Activated CD8-positive, alpha-beta T cell treated with anti-CD3 and anti-CD28 coated beads for 36 hours (primary cell): ENCODE measurements at places on chromosomes 2 and 18. TPM values are rescaled to one million over a fixed set of nuclear protein-coding genes. Genes with fewer than 3 reads are reported as not detected.
A peak's percentile ranks its signal among the peaks of the same experiment; 100 is the strongest.

DNA sequence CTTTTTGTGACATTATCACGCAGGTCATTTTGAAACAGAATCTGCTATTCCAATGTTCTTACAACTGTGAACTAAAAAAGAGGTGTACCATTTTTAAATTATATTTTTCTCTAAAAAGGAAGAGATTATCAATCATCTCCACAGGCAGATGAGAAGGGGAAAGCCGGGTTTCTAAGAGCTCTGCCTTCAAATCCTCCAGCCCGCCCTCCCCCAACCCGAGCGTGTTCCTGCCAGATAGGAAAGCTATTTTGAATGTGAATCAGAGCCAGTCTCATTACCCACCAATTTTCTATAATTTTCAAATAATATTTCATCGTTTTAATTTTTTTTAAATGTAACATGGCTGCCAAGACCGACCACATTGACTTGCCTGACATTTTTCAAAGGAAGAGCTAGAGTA lies 65.9 kb downstream of the KCNF1 start:
- H3K4me1 ChIP-seq, result peaks cover 4% of the 10 kb centered on the region
- no peaks in the 10 kb centered on the region for H3K36me3 ChIP-seq
- no peak for DNase-seq
- no peak overlapping the region for H3K27ac ChIP-seq
- peaks cover 14% of the 10 kb centered on the region for H3K27me3 ChIP-seq

GRCh38 chr18:45050712-45051601 lies 370.3 kb downstream of the SETBP1 start:
- H3K4me1 ChIP-seq, result no peaks in the 10 kb centered on the region
- no peak overlapping the region for H3K27ac ChIP-seq
- H3K4me3 ChIP-seq, result no peak overlapping the region
- no peaks in the 10 kb centered on the region for H3K36me3 ChIP-seq

GRCh38 chr2:143629340-143629739 lies 500.1 kb downstream of the ARHGAP15 start:
- H3K27ac ChIP-seq, result no peak overlapping the region
- no peak overlapping the region for H3K4me3 ChIP-seq
- no peak for DNase-seq
- H3K4me1 ChIP-seq, result peaks cover 26% of the 10 kb centered on the region
- H3K36me3 ChIP-seq, result peaks cover 64% of the 10 kb centered on the region

The ABI2 gene
- total RNA-seq, result 35.3 TPM

The TGFBRAP1 gene
- total RNA-seq, result 17.9 TPM

DNA sequence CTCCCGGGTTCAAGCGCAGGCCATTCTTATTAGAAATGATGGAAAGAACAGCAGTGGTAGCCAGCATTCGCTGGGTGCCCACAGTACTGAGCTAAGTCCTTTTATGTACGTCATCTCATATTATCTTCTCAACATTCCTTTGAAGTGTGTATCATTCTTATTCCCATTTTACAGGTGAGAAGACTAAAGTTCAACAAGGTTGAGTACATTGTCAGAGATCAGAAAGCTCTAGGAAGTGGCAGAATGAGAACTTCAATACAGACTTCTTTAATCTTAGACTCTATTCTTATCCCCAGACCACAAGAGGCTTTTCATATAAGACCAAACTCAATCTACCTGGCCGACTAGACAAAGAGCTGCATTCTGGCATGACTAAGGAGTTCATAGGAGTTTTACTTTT lies 86.7 kb downstream of the NPAS2 start:
- no peaks in the 10 kb centered on the region for H3K27me3 ChIP-seq
- no peak overlapping the region for H3K27ac ChIP-seq
- H3K4me1 ChIP-seq, result peaks cover 18% of the 10 kb centered on the region
- no peak for DNase-seq
- H3K36me3 ChIP-seq, result peaks cover 3% of the 10 kb centered on the region

GRCh38 chr2:33531549-33532059 lies 55.2 kb downstream of the RASGRP3 start:
- no peaks in the 10 kb centered on the region for H3K27me3 ChIP-seq
- no peak for DNase-seq
- no peaks in the 10 kb centered on the region for H3K36me3 ChIP-seq
- no peak overlapping the region for H3K4me3 ChIP-seq
- no peak overlapping the region for H3K27ac ChIP-seq

The SERPINB3 gene
- not detected for total RNA-seq

GRCh38 chr2:191947235-191947634 lies 100.3 kb upstream of the CAVIN2 start:
- no peaks in the 10 kb centered on the region for H3K36me3 ChIP-seq
- DNase-seq, result peak; percentile 16
- H3K4me3 ChIP-seq, result no peak overlapping the region

The MYCN gene
- 0.16 TPM for total RNA-seq

DNA sequence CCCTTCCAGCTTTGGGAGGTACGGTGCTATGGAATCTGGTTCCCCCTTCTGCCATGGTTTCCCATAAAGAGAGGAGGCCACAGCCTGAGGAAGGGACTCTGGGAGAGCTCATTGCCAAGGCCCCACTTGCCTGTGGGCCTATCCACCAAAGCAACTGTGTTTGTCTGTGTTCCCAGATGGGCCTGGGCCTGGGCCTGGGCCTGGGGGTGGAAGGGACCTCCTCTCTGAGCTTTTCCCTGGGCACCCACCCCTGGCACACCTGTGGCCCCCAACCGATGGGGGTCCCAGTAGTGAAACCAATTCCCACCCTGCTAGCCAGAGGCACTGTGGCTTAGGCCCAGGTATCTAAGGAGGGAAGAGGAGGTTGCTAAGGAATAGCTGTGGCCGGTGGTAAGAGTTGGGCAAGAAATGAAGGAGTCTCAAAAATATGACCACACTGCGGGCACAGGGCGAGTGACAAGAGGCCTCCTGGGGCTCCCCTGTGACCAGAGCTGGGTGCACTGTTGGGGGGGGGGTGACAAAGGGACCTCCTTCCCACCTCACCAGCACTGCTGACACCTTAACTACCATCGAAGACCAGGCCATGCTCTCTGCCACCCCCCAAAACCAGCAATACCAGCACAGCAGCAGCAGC lies 4.9 kb upstream of the DUSP2 start:
- H3K27ac ChIP-seq, result peak overlapping the region; percentile 30
- no peak for DNase-seq
- H3K36me3 ChIP-seq, result no peaks in the 10 kb centered on the region
- peaks cover 82% of the 10 kb centered on the region for H3K4me1 ChIP-seq

The CD28 gene
- 94.2 TPM for total RNA-seq

- H3K27me3 ChIP-seq, result peaks cover 41% of the 10 kb centered on the region
- DNase-seq, result no peak
- peaks cover 5% of the 10 kb centered on the region for H3K4me1 ChIP-seq
- no peak overlapping the region for H3K4me3 ChIP-seq
- no peak overlapping the region for H3K27ac ChIP-seq
These were observed 20.5 kb downstream of the GREB1 start for GRCh38 chr2:11554399-11554716.

DNA sequence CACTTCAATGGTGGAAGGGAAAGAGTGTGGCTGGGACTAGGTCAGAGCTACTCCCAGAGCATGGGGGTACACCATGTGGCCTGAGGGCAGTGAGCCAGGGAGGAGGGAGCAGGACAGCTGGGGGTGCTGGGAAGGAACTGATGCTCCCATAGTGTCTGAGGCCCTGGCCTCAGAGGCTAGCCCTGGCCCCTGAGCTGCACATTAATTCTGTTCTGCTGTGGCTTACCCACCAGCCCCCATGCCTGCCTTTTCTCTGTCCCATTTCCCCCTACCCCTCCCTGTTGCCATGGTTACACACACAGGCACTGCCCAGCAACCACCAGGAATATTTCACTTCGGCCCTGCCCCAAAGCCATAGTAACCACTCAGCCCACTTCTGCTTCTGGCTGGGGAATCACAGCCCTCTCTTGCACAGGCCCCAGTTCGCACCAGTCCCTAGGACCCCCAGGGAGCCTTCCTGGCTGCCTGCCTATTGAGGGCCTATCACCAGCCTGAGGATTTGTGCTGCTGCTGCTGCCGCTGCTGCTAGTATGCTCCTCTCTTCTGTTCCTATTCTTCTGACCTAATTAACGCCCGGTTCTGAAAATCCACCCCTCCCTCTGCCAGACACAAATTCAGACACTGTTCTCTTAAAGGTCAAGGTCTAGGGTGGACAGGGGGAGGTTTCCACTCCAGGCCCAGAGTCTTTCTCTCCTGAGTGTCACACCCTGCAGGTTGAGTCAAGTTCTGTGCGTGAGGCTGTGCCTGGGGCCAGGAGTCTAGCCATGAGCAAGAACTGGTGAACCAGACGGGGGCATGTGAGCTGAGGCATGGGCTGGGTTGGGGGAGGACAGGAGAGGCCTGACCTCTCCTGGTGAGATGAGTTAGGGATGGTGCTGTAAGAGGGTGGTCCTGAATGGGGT lies 87.1 kb upstream of the MCFD2 start:
- no peaks in the 10 kb centered on the region for H3K27me3 ChIP-seq
- no peak overlapping the region for H3K4me3 ChIP-seq
- H3K27ac ChIP-seq, result peak overlapping the region; percentile 34
- H3K4me1 ChIP-seq, result no peaks in the 10 kb centered on the region
- H3K36me3 ChIP-seq, result peaks cover 14% of the 10 kb centered on the region

DNA sequence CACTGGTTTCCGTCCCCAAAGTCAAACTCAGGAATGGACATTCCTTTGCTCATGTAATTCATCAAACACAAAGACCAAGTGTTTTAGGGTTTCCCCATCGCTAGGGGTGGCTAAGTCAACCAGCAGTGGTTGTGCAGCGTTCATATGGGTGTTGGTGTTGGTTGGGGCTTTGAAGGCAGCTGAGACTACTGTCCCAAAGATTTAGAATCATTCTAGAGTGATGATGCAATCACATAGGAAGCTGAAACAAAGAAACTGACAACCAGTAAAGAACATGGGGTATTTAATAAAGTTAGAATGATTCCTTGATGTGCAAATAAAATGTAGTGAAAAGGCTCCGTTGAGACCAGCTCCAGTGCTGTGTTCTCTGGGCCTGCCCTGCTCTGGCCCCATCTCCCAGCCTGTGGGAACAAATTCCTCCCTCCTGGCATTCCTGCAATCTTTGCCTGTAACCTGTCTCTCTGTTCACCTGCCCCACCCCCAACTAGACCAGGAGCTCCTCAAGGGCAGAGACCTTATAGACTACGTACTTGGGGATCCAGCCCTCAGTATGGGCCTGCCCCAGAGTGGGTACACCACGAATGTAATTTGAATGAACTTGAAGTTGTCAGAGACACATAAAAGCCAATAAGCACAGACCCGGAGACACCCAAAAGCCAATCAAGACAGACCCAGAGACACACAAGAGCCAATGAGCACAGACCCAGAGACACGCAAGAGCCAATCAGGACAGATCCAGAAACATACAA lies 191.7 kb upstream of the TWIST2 start:
- H3K27ac ChIP-seq, result no peak overlapping the region
- H3K27me3 ChIP-seq, result no peaks in the 10 kb centered on the region
- no peaks in the 10 kb centered on the region for H3K36me3 ChIP-seq
- no peak overlapping the region for H3K4me3 ChIP-seq
- H3K4me1 ChIP-seq, result no peaks in the 10 kb centered on the region

GRCh38 chr2:54366487-54367280 lies 89.4 kb upstream of the SPTBN1 start:
- DNase-seq, result no peak
- H3K36me3 ChIP-seq, result peaks cover 3% of the 10 kb centered on the region
- H3K27ac ChIP-seq, result no peak overlapping the region
- H3K4me3 ChIP-seq, result no peak overlapping the region
- no peaks in the 10 kb centered on the region for H3K4me1 ChIP-seq
- H3K27me3 ChIP-seq, result peaks cover 12% of the 10 kb centered on the region

The HTR2B gene
- not detected for total RNA-seq

The TRIM43 gene
- not detected for total RNA-seq

The CHAC2 gene
- total RNA-seq, result 19.8 TPM

DNA sequence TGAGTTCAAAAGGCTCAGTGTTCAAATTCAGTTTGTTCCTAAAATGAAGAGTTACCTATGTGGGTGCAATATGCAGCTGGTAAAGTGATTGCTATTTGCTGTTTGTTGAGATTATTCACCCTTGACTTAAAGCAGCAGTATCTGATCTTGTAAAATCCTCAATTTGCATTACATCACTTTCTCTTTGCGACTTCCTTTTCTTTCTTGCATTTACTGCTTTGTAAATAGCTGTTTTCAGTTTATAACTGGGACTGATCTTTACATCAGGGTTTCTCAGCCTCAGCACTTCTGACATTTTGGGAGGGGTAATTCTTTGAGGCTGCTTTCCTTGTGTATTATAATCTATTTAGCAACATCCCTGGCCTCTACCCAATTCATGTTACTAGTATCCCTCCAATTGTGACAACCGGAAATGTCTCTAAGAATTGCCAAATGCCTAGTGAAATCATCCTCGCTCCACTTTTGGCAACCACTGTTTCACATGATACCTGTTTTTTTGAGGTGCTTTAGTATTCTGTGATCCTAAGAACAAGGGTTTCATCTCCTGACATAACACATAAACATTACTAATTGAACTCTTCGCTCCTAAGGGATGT lies 12.1 kb upstream of the ERCC3 start:
- no peak for DNase-seq
- peaks cover 10% of the 10 kb centered on the region for H3K36me3 ChIP-seq
- no peak overlapping the region for H3K4me3 ChIP-seq
- no peaks in the 10 kb centered on the region for H3K4me1 ChIP-seq

GRCh38 chr18:62436636-62437234 lies 86.1 kb upstream of the ZCCHC2 start:
- no peaks in the 10 kb centered on the region for H3K36me3 ChIP-seq
- H3K4me3 ChIP-seq, result no peak overlapping the region
- no peaks in the 10 kb centered on the region for H3K4me1 ChIP-seq
- no peak overlapping the region for H3K27ac ChIP-seq
- H3K27me3 ChIP-seq, result peaks cover 3% of the 10 kb centered on the region

- H3K27ac ChIP-seq, result peak overlapping the region; percentile 72
- H3K27me3 ChIP-seq, result no peaks in the 10 kb centered on the region
- DNase-seq, result peak; percentile 27
- H3K4me3 ChIP-seq, result no peak overlapping the region
- H3K4me1 ChIP-seq, result peaks cover 42% of the 10 kb centered on the region
These were observed 1.3 kb downstream of the CERS6 start for GRCh38 chr2:168457190-168457895.

The RFTN2 gene
- not detected for total RNA-seq

DNA sequence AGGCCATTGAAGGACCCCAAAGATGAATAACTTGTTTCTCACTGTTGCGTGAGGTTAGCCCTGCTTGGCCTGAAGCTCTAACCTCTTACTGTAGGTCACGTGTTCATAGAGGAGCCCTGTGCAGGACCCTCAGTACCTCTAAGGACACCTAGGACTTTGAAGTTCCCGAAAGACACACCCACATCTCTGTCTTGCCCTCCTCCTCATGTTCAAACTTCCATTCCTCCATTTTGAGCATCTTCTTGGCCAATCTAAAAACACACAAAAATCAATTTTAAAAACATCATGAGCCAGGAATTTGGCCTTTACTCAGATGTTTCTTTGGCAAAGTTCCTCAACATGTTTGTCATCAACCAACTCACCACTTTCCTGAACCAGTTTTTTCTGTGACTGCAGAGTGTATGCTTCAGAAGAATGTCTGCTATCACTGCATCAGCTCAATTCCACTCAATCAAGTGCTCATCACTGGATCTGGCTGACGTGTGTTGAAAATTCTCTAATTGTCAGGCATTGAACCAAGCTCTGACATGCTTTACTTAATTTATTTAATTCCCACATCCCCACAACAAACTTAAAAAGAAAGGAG lies 101.6 kb downstream of the AP1S3 start:
- no peak overlapping the region for H3K4me3 ChIP-seq
- DNase-seq, result no peak
- H3K4me1 ChIP-seq, result no peaks in the 10 kb centered on the region
- H3K27ac ChIP-seq, result no peak overlapping the region
- peaks cover 6% of the 10 kb centered on the region for H3K27me3 ChIP-seq
- H3K36me3 ChIP-seq, result no peaks in the 10 kb centered on the region

GRCh38 chr18:13570856-13571495 lies 155.4 kb downstream of the FAM210A start:
- peak; percentile 77 for DNase-seq
- H3K4me3 ChIP-seq, result no peak overlapping the region
- peaks cover 63% of the 10 kb centered on the region for H3K4me1 ChIP-seq
- H3K27ac ChIP-seq, result peak overlapping the region; percentile 86

The TTN gene
- total RNA-seq, result 2.8 TPM
